ENCODE measurements at places on chromosomes 6 and 20.

DNA sequence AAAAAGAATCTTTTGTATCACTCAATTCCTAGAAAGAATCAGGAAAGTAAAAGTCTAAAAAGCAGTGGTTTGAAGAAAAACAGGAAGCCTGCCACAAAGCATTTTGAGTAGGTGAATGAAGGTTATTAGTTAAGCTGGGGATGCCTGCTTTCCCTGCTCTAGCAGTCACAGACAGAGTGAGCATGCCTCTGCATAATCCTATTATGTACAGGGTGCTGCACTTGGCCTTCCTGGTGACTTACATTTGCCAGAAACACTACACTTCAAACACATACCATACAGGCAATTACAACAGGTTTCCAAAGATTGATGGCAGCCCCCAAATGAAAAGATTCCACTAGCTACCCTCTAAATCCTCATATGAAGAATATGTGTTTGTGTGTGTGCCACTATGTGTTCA is 130.8 kb downstream of the TPBG start:
- DNase-seq, result no peak

- DNase-seq, result no peak
These were observed 96.3 kb downstream of the PHF3 start for GRCh38 chr6:63731930-63732329.

DNA sequence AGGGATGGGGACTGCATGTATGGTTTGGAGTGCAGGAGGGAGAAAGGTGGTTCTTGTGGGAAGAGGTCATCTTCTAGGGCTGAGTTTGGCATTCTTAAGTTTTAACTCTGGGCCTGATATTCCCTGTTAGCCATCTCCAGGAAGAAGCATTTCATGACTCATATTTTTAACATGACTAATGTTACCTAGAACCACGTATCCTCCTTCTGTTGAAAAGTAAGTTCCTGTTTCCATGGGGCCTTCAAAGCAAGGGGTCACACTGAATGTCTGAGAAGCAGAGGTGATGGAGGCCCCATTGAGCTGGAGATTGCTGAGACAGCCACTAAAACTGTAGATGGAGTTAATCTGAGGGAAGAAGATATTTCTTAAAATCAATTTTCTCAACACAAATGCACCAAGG is 30.2 kb downstream of the FAM229B start:
- DNase-seq, result peak; percentile 55

DNA sequence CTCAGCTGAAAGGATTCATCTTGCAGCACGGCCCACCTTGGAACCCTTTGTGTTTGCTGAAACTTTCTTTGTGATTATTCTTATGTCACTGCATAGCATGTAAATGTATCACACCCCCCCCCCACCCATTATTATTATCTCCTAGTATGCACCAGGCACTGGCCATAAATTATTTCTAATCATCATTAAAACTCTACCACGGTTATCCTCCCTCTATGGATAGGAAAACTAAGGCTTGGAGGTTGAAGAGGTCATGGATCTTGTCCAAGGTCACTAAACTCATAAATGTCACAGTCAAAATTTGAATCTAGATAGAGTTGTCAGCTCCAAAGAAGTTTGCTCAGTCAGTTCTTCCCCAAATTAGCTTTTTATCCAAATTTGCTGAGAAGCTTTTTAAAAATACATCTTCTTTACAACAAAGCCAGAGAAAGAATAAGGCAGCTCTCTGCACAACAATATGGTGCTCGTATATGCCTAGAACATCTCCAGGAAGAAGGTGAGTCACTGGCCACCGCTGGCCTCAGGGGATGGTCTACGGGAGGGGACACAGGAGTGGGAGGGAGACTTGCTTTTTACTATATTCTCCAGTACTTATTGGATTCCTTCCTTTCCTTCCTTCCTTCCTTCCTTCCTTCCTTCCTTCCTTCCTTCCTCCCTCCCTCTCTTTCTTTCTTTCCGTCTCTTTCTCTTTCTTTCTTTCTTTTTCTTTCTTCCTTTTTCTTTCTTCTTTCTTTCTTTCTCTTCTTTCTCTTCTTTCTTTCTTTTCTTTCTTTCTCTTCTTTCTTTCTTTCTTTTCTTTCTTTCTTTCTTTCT is 134.5 kb downstream of the VEGFA start:
- DNase-seq, result no peak

- peak; percentile 5 for DNase-seq
These were observed 158.2 kb upstream of the PRND start for GRCh38 chr20:4563534-4563933.

DNA sequence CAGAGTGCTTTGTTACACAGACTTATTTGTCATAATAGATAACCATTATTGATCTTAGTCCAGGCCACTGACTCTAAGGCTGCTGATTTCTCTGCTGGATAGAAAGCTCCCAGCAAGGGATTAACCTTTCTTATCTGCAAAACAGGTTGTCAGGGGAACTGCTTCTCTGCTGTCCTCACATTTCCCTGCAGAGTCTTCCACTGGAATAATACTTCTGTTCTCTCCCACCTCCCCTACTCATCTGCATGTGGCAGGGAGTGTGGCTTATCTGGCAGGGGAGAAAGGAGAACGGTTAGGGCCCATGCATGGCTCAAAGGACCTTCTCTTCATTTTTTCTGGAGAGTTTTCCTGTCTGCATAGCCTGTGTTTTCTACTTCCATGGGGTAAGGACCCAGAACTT is 86.2 kb downstream of the LAMP5 start:
- no peak for DNase-seq

GRCh38 chr6:9799582-9799981 is 615.3 kb downstream of the TFAP2A start:
- no peak for DNase-seq

DNA sequence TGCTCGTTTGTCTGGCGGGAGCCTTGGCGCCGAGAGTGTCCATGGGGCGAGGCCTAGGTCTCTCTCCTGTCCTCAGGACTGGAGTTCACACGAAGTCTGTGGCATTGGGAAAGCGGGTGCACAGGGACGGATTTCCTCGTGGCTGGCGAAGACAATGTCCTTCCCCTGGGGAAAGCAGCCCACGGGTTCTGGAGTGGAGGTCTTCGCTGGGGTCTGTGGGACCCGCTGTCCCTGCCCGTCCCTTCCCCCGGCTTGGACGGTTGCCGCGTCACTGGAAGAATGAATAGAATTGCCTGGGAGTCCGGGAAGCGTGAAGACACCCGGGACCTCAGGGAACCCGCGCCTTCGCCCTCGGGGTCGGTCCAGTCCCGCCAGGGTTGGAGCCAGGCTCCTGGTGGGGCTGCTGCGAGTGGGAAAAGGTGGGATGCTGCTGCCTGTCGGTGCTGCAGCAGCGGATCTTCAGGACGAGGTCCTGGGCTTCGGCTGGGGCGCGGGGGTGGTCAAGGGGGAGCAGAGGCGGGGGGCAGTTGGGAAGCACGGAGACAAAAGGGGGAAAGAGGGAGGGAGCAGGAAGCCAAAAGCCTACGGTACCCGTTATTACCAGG is 441.8 kb upstream of the DEFB115 start:
- no peak for DNase-seq

DNA sequence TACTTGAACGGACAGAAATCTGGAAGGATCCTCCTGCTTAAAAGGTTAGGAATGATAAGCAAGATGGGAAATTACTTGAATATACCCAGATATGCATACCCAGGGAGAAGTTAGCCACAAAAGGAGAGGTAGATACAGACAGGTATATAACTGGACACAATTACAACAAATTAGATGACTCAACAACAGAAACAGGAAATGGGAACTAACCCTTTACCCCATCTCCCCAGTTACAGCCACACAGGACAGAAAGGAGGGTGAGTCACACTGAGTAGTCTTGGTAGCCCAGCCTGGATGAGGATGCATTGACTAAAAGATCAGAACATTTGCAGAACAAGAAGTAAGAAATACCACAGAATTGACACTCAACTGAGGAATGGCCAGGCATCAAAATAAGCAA is 61.2 kb downstream of the C6orf52 start:
- DNase-seq, result peak; percentile 29

- no peak for DNase-seq
These were observed 1.9 kb downstream of the LTV1 start for GRCh38 chr6:143845033-143845432.

- DNase-seq, result no peak
These were observed at the start of gene CLPSL2 for GRCh38 chr6:35776364-35777215. Gene CLPSL2, plus strand, starts transcription at chr6:35776598. Its CDS starts 21 bp downstream, at chr6:35776619.

- no peak for DNase-seq
These were observed 202.8 kb downstream of the WDR27 start for GRCh38 chr6:169498916-169499513.

- DNase-seq, result no peak
These were observed 184.0 kb downstream of the GPX5 start for GRCh38 chr6:28709478-28710349.

- DNase-seq, result no peak
These were observed 27.0 kb upstream of the SLC22A2 start for GRCh38 chr6:160285541-160286105.

- no peak for DNase-seq
These were observed 110.5 kb downstream of the KIF16B start for GRCh38 chr20:16462711-16463110.

GRCh38 chr6:129041563-129041962 is 158.6 kb downstream of the LAMA2 start:
- no peak for DNase-seq

DNA sequence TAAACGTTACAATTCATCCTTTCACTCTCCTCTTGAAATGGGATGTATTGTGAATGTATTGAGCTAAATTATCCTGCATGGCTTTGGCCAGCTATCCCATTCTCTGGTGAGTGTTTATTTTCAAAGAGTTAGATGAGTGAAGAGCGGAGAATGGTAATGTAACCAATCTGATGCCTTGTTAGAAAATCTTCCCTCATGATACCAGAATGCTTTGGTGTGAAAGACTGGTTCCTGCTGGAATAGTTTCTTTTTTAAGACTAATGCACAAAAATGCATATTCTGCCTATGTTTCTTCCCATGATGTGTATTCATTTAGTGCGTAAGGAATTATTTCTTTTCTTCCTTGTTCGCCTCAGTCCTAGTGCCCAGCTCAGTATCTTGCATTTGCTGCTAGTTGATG is 506.7 kb downstream of the PRKN start:
- DNase-seq, result no peak

DNA sequence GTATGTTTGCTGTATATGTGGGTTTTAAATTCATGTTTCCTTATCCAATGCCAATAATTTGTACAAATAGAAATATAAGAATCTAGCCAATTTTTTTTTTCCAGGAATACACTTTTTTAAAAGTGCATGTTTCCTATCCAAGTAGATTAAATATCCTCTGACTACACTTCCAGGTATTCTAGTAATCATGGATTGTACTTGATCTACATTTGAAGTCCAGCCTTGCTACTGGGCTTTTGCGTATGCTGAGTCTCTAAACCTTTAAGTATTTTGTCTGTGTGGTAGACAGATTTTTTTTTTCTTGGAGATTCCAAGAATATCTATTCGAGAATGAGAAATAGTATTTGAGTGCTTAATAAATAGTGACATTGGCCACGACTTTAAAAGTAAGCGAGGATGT is 188.3 kb downstream of the SASH1 start:
- no peak for DNase-seq

DNA sequence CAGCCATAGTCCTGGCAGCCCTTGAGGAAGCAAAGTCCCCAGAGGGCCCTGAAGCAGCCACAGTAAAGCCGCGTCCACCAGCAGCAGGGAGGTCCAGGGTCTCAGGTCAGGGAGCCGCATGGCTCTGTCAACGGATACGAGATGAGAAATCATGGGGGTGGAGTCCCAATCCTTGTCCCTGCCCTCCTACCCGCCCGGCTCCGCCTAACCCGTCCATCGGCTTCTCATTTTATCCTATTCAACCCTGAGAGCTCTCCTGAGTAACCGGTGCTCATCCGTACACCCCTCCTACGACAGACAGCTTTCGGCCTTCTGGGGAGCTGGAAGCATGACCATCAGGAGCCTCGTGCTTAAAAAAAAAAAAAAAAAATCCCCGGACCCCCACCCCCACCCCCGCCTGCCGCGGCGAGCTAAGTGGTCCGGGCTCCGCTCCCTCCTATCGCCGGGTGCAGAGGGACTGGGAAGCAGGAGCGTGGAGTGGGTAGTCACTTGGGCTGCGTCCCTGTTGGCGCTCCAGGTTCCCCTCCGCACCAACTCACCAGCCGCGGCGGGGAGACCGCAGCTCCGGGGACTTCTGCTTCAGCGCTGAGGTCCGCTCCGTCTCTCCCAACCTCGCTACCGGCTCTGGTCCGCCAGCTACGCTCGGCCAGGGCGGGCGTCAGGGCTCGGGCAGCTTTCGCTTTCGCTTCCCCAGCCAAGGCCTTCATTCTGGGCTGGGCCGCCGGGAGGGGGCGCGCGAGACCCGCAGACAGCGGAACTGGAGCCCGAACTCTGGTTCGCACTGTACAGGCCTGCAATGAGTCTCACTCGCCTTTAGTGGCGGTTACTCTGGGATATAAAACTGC is at the start of gene TAP2:
TSS of gene TAP2 (minus strand) at position 626 of the 845 bp plus-strand sequence. CDS start at position 120, 506 bp downstream.
- peak; percentile 98 for DNase-seq

GRCh38 chr20:48265791-48266190 is 480.5 kb upstream of the SULF2 start:
- DNase-seq, result no peak

DNA sequence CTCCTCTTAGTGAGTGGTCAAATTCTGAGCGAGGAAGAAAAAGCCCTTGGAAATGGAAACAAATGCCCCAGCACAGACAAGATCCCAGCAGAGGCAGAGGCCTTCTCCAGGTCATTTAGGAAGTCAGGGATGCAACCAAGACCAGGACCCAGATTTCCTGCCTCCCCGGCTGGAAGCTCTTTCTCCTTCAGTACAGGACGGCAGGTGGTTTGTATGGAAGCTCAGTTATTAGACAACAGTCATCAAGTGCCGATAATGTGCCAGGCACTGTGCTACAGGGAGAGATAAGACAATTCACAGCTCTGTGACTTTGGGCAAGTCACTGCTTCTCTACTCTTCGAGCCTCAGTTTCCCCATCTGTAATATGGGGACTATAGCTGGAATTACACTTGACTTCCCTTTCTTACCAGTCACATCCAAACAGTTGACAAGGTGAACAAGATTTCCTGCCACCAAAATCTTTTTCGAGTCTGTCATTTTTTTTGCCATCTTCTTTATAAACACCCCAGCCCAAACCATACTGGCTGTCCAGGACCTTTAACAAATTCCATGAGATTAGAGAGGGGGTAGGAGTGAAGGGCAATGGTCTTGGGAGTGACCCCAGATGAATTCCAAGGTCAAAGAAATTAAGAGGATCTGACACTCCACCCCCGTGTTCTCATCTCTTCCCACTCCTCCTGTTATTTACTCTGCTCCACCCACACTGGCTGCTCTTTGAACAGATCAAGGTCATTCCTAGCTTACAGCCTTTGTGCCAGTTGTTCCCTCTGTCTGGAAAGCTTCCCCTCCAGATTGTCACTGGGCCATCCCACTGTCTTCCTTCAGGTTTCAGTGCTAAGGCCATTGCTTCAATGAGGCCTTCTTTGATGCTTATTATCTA is 6.0 kb downstream of the MMP9 start:
- no peak for DNase-seq

DNA sequence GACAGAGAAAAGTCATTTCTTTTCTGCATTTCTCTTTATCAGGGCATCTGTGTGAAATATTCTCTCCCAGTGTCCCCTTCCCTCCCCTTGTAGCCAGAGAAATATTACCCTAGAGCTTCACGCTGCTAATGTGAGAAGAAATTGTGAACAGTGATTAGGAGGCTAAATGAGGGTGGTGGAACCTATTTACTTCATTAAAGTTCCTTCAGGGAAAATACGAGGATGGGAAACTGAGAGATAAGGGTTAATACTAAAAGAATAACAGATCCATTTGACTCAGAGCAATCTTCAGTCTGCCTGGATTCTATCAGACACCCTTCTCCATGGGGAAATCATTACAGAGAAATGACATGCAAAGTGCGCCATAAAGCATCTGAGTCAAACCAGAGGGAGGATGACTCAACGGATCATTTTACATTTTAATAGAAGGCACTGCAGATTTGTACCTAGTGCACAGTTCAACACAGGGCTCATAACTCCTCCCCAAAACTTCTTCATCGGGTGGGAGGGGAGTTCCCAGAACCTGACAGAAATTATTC is 131.3 kb downstream of the GJA10 start:
- DNase-seq, result peak; percentile 86

GRCh38 chr6:163181666-163182180 is 232.8 kb upstream of the QKI start:
- DNase-seq, result no peak

Measured in activated CD4-positive, alpha-beta T cell treated with anti-CD3 and anti-CD28 coated beads, Interleukin-2, Interleukin-4, amounts not matched to agents 100 ng/mL and 50 ng/mL, durations not matched to agents 16 hours and 8 hours (primary cell).